Occipital lobe (tissue), 3 donors: ENCODE measurements at places on chromosomes 4 and X.

- no peak for DNase-seq
Observed at GRCh38 chrX:124441971-124442590, 95.7 kb downstream of the SH2D1A start.

DNA sequence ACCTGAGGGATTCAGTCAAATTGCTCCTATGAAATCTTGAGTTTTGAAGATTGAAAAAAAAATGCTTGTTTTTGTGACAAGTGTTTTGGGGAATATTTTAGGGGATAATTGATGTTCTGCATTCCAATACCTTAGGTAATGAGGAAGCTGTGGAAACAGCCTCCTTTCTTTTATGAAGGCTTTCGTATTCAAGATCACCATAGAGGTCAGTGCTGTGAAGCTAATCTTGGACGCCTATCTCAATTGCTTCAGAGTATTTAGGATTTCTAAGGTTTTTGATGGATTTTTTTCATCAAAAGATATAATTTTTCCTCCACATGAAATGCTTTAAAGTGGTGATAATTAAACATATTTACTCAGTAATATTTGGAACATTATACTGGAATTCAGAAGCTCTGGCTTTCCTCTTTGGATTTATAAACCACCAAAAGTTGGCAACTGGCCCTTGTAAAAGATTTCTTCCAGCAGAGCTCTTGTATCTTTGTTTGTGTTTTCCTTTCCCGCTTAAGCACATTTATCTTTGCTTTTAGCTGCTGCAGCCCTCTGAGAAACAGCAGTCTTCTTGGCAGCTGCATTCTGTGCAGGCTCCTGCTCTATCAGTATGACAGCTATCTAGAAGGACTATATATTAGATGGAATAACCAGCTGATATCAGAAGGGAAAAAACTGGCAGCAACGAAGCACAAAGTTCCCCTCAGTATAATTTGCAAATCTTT, 63.7 kb downstream of the HMGB2 start:
- no peak for DNase-seq

GRCh38 chr4:5753366-5753765, 42.4 kb downstream of the EVC start:
- no peak for DNase-seq

GRCh38 chrX:139875841-139876240, 57.0 kb downstream of the ATP11C start:
- DNase-seq = no peak

DNA sequence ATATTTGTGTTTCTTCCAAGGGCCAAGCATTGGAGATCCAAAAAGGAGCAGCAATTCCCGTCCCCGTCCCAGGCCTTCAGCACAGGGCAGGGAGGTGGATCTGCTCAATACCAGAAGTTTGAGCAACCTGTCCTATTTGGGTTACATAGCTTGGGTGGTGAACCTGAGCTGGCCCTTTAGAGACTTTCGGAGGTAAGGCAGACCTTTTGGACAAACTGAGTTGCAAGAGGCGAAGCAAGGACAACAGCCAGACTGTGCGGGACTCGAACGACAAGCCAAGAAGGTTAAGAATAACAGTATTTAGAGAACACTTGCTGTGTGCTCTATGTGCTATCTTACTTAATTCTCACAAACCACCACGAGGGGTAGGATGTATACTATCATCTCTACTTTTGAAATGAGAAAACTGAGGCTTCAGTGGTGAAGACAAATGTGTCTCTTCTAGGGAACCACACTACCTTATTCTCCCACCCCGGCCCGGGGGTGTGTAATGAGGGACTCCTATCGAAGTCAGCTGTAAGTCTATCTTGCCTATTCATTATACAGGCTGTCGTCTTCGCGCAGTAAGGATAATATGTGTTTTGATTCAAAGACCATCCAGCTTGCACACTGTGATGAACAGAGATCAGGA, 1.3 kb downstream of the NOP14 start:
- no peak for DNase-seq

DNA sequence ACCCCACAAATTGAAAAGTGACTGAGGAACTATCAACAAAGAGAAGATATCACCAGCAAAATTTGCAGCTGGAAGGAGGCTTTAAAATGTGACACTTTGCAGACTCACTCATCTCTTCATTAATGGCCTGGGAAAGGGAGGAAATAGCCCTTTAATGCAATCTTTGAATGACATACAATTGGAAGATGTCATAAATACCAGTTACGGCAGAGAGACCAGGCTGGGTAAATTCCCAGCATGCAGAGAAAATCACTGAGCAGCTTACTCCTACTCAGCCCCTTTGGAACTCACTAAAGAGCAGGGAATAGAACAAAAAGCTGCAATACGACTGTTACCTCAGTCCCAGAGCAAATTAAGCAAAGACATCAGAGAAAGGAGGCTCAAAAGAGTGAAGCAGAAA, 238.9 kb downstream of the HS3ST1 start:
- no peak for DNase-seq

GRCh38 chr4:184448821-184449220, 25.5 kb downstream of the IRF2 start:
- peak; percentile 25 for DNase-seq

GRCh38 chr4:86496094-86497080, 97.7 kb upstream of the PTPN13 start:
- DNase-seq = no peak

- no peak for DNase-seq
Observed at GRCh38 chr4:101334963-101335572, 12.3 kb downstream of the PPP3CA start.

DNA sequence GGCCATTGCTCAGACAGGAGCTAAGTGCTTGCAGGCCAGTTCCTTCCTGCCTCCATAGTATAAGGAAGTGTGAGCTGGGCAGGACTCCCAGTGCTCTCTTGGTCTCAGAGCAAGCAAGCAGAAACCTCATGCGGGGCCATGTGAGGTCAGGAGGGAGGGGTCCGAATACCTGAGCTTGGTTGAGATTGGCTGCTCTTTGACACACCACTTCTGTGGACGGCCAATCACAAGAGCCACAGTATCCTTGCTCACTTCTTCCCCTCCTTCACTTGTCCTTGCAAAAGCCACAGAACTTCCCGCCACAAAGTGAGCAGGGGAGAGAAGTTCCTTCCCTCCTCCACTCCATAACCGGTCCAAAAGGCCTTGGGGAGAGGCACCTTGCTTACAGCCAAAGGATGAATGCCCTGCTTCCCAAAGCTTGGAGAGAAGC, 56.7 kb downstream of the PRPS1 start:
- no peak for DNase-seq

- DNase-seq = no peak
Observed at GRCh38 chr4:163618845-163619244, 124.4 kb downstream of the TMA16 start.

- no peak for DNase-seq
Observed at GRCh38 chr4:7795983-7796382, 143.7 kb downstream of the AFAP1 start.

- DNase-seq = no peak
Observed at GRCh38 chr4:2356123-2357069, 62.0 kb downstream of the ZFYVE28 start.

DNA sequence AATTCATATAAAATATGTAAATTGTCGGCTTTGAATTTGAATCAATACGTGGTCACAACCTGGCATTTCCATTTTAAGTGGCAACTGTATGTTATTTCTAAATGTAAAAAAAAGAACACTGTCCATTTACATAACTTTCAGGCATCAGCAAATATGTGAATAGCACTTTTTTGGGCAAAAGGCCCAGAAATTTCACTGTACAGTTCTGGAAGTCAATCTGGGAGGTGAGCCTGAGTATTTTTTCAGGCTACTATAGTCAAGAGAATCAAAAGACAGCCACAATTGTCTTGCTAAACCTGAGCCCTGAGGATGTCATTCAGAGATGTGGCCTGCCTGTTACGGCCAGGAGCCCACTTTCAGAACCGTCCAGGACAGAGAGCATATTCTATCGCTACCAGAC, 543.9 kb upstream of the MAGEB2 start:
- DNase-seq = no peak

- DNase-seq = peak; percentile 1
Observed at GRCh38 chrX:120791013-120791643, 84.5 kb downstream of the CT47B1 start.

- no peak for DNase-seq
Observed at GRCh38 chrX:105543283-105543682, 279.1 kb upstream of the NRK start.

- DNase-seq = no peak
Observed at GRCh38 chr4:146059151-146059550, 116.4 kb upstream of the LSM6 start.

DNA sequence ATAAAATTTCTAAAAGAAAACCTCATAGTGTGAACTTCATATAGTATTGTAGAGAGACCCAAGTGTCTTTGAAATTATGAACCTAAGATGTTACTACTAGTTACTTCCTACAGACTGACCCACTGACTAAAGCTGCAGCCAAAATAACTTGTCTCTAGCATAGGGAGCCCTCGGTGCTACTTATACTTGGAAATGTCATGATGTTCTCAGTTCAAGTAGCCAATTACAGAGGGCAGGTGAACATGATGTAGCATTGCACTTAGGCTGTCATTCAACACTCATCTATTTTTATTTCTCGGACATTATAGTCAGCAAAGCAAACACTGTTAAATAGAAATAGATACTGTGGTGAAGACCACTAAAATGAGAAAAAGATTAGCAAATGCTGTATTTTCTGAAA, 165.6 kb downstream of the AREG start:
- DNase-seq = no peak

GRCh38 chr4:55959655-55960054, 10.9 kb downstream of the CEP135 start:
- DNase-seq = no peak

GRCh38 chr4:24632011-24632410, 47.7 kb upstream of the DHX15 start:
- no peak for DNase-seq

- no peak for DNase-seq
Observed at GRCh38 chr4:28518561-28519165, 1658.0 kb downstream of the STIM2 start.

- DNase-seq = no peak
Observed at GRCh38 chr4:53601251-53601764, 10.0 kb upstream of the LNX1 start.

GRCh38 chr4:173091362-173091761, 77.2 kb upstream of the GALNT7 start:
- no peak for DNase-seq

DNA sequence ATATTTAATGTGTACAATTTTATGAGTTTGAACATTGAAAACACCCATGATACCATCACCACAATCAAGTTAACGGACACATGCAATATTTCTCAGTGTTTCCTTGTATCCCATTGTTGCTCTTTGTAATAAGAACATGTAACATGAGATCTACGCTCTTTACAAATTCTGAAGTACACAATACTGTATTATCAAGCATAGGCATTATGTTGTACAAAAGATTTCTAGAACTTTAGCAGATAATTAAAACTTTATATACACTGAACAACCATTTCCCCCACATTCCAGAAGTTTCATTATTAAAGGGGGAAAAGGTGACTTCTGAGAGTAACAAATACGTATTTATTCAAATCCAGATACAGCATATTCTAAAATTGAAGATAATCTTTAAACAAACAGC, 114.5 kb downstream of the SLC10A7 start:
- no peak for DNase-seq

GRCh38 chr4:168028970-168029597, 63.3 kb upstream of the ANXA10 start:
- DNase-seq = no peak
